ENCODE measurements at places on chromosomes 4 and X. TPM values are rescaled to one million over a fixed set of nuclear protein-coding genes. Genes with fewer than 3 reads are reported as not detected.

Gene TAF7L
- total RNA-seq: not detected

Gene TCP11X2
- not detected for total RNA-seq

Gene PPAT
- total RNA-seq: 48.2 TPM

Gene F8
- total RNA-seq: 1.7 TPM

Gene PASD1
- not detected for total RNA-seq

Gene F8A2
- total RNA-seq: not detected

Gene CSAG2
- total RNA-seq: not detected

Gene FAM9C
- total RNA-seq: not detected

Gene MGAT4D
- not detected for total RNA-seq

Gene MAGEA12
- not detected for total RNA-seq

- DNase-seq: no peak
Measured at GRCh38 chr4:6423575-6423974, 48.8 kb downstream of the PPP2R2C start.

DNA sequence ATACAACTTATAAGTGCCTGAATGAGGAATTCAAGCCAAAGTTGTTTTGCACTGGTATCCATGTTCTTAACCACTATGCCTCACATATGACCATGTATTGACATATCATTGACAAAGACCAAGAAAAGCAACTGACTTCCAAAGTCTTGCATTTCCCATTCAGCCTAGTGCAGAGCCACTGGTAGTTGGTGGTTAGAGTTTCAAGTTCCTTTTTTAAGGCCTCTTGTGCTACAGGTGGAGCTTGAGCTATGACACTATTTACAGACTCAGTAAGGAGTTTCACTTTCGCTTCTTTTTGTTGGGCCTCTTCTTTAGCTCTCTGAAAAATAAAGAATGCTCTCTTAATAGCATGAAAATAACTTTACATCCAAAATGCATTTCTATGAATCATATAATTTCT is 763.0 kb downstream of the DMD start:
- peak; percentile 86 for DNase-seq

DNA sequence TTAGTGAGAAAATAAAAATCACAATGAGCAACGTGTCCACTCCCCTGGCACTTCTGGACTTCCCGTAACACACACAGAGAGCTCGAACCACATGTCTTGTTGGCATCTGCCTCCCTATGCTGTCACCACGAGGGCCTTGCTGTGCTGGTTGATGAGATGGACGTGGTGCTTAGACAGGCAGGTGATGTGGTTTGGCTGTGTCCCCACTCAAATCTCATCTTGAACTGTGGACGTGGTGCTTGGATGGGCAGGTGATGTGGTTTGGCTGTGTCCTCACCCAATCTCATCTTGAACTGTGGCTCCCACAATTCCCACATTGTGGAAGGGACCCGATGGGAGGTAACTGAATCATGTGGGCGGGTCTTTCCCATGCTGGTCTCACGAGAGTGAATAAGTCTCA is 40.0 kb downstream of the FGFRL1 start:
- DNase-seq: no peak

- DNase-seq: no peak
Measured at GRCh38 chr4:8719421-8719820, 126.9 kb downstream of the CPZ start.

DNA sequence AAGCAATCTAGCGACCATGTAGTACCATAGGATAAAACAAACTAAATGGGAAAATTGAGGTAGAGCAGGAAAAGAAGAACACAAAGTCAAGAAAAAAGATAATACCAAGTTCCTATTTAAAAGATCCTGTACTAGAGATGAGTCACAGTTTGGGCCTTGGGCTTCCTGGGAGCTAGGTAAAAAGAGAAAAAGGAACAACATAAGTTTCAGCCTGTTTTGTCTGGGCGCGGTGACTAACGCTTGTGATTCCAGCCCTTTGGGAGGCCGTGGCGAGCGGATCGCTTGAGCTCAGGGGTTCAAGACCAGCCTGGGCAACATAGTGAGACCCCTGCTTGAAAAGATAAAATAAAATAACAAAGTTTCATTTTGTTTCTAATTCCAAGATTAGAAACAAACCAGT is 14.0 kb upstream of the TMEM156 start:
- DNase-seq: no peak

DNA sequence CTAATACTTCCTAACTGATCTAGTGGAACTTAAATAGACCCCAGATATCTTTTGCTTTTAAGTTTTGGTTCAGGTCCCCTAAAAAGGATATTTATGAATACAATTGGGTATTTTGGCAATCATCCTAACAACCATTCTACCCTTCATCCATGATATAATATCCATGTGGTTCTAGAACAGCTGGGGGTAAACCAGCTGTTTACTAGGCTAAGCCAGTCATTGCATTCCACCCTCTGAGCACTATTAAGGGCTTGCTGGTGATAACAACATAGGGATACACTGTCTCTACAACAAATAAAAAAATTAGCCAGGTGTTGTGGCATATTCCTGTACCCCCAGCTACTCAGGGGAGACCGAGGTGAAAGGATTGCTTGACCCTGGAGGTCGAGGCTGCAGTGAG is 54.8 kb upstream of the MAPK10 start:
- no peak for DNase-seq

DNA sequence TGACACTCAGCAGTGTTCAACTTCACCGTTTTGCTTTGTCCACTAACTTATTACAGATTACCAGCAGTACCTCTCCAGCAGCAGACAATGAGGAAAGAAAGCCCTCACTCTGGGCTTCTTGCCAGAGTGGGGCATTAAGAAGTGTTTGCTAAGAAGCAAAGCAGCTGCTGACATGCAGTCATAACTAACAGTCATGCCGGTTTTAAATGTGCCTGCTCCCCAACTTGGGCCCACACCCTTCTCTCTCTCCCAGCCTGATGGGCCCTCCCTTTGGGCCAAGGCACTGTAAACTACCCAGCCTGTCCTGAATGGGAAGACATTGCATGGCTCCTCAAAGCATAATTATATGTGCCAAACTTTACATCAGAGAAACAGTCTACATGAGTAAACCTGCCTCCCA is 54.6 kb upstream of the HHIP start:
- DNase-seq: no peak

GRCh38 chr4:75683482-75684155 is 10.4 kb upstream of the G3BP2 start:
- DNase-seq: no peak

DNA sequence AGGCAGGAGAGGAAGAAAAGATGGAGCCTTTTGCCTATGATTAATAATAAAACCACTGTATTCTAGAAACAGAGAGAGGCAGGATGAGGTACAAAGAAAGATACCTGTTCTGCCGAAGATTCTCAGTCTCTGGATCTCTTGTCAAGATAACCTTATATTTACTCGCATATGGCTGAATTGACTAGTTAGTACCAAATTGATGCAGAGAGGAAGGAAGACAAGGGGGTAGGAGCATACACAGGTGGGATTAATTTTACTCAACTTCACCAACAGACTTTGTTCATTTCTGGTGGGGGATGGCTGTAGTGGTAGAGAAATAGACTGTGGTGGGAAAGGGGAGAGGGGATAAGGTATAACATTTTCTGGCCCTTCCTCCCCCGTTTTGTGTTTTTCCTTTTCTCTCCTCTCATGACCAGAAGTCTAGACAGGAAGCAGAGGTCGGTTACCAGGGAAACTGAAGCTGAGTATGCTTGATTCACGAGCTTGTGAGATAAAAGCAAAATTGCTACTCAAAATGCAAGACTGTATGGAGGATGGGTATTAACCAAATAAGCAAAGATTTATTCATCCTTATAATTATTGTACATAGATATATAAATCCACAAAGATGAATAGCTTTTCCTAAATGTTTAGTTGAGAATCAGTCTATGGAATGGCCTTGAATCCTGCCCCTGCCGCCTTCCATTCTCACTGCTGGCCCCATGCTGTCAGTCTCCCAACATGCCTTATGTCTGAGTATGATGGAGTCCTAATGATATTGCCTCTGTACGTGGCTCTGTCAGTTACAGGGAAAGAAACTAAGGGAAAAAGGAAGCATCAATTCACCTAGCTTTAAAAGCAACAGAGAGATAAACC is 17.8 kb upstream of the PAGE2B start:
- DNase-seq: no peak

- no peak for DNase-seq
Measured at GRCh38 chr4:163815776-163816175, 321.3 kb downstream of the TMA16 start.

GRCh38 chrX:103066606-103067005 is 2.6 kb upstream of the BEX1 start:
- no peak for DNase-seq

- no peak for DNase-seq
Measured at GRCh38 chr4:102319594-102319993, 25.7 kb downstream of the SLC39A8 start.

DNA sequence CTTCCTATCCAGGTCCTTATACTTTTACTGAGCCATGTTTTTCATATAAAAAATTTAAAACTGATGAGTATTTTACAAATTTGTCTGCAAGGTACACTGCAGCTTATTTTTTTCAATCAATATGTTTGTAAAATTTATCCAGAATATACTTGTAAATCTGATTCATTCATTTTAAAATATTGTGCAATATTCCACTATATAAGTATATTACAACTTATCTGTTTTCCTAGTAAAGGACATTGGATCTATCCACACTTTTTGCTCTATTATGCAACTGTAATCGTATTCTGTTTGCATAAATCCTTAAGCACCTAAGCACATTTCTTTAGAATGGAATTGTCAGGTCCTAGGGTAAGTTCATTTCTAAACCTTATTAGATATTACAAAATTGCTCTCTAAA is 49.5 kb downstream of the TBC1D9 start:
- DNase-seq: no peak

DNA sequence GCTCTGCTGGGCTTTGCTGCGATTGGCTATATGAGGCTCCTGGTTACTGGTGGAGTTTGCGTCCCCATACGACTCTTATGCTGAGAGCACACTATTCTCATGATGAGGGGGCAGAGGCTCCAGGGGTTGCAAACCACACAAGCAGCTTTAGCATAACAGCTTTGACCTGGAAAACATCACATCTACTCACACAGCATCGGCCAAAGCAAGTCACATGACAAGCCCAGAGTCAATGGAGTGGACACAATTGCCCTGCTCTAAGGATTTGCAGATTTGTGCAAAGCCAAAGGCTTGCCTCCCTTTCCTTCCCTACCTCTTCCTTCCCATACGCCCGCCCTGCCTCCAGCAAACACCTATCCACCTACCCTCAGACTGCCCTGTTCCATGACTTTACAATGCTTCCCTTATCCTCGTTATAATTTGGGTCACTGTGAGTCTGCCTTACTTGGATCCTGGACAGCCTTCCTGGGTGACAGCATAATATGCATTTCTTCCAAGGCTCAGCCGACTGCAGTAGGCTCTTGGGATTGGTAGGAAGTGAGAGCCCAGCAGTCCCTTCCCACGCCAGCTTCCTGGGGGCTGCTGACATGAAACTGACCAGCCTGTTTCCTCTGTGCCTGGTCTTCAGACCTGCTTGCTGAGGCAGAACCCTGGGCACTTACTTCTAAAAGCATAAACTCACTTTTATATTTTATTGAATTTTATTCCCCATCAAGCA is 208.2 kb upstream of the PSAPL1 start:
- DNase-seq: no peak

- DNase-seq: no peak
Measured at GRCh38 chr4:100269446-100269845, 79.2 kb upstream of the DDIT4L start.

- no peak for DNase-seq
Measured at GRCh38 chr4:108013955-108014354, 24.3 kb downstream of the HADH start.

GRCh38 chrX:4225086-4225485 is 511.6 kb upstream of the PRKX start:
- no peak for DNase-seq

GRCh38 chr4:61070269-61070668 is 129.9 kb upstream of the ADGRL3 start:
- DNase-seq: no peak

DNA sequence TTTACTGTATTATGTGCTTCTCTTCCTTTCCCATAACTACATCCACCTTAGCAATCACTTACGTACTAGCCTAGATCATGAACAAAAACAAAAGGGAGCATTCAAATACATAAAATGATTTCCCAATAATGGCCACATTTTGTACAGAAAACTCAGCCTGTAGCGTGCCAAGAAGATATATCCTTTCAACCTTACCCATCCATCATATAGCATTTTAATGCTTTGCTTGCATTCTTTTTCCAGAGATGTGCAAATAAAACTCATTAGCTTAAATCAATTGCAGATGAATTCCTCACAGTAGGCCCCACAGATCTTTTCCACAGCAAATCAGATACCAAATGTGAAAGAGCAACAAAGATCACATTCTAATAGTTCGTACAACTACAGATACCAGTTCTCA is 20.8 kb downstream of the GRSF1 start:
- DNase-seq: no peak

GRCh38 chr4:84790769-84791565 is 175.5 kb downstream of the WDFY3 start:
- no peak for DNase-seq

DNA sequence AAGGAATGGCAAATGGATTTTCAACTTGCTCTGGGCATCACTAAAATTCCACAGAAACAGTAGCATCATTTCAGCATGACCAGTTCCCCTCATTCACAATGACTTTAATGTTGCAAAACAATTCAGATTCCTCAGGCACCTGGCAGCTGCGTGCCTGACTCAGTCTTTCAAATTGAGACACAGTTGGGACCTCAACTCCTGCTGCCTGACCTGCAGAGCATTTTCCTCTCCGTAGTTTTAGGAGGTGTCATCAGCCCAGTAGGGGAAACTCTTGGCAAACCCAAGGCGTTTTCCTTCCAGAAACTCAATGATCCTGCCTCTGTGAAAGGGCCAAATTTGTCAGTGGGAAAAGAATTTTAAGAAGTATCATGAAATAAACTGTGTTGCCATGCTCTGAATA is 388.9 kb downstream of the SPRY1 start:
- DNase-seq: no peak

Measured in OCI-LY7 (cell line).